Stimulated activated CD8-positive, alpha-beta memory T cell treated with anti-CD3 and anti-CD28 coated beads, Interleukin-7, amount 100 ng/mL, for 4 hours (primary cell): ENCODE measurements at places on chromosomes 13 and 19.

GRCh38 chr19:6719540-6719861, 949 bp downstream of the C3 start:
- no peak for DNase-seq

- DNase-seq: no peak
Measured at GRCh38 chr13:27830010-27830409, 37.7 kb downstream of the GSX1 start.

- no peak for DNase-seq
Measured at GRCh38 chr13:30745906-30746686, 10.8 kb downstream of the ALOX5AP start.

DNA sequence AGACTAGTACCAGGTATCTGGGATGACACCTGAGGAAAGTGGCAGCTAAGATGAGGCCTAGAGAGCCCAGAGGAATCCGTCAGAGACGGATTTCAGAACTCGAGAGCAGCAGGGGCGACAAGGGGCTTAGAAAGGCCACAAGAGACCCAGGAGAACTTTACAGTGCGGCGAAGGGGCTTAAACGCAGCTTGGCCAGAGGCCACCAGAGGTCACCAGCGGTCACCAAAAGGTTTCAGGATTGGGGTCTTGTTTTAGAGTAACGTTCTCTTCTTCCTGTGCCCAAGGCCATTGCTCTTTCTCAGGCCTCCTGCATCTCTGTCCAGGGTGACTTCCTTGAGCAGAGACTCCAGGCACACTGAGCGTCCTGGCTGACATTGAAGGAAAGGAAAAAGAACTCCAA, 2.2 kb downstream of the ZSCAN22 start:
- DNase-seq: no peak

DNA sequence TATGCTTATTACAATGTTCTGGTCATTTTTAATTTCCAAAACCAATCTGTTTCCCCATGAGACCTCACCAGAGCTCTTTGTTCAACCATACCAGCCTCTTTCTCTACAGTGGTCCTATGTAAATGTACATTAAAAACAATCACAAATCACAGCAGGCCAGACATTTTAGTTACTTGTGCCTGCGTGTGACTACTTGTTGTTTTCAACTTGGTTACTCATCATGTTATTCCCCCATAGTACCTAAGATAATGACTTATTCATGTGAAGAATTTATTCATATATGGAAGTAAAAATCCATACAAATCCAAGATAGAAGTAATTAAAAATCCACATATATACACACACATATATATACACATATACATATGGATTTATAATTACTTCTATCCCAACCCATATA, 379.6 kb downstream of the SLITRK6 start:
- no peak for DNase-seq

GRCh38 chr19:359653-359925, 15.0 kb upstream of the MIER2 start:
- no peak for DNase-seq

- no peak for DNase-seq
Measured at GRCh38 chr13:43985422-43986072, 105.8 kb downstream of the LACC1 start.

DNA sequence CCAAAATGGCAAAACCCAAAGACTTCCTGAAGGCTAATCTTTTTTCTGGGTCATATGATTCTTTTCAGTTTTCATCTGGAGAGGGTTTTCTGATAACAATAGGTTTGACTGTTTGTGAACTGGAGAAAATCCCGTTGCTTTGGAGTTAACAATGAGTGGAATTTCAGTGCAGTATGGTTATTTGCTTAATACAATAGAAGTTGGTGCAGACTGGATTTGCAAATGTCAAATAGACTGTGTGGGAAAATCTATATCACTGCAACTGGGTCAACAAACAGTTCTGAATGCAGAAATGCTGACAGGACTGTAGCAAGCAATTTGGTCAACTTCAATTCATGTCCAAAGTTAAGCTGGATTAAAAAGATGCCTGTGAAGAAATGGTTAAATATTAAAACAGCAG, 267.5 kb upstream of the ARGLU1 start:
- no peak for DNase-seq

- DNase-seq: no peak
Measured at GRCh38 chr13:112204346-112205327, 137.7 kb downstream of the SOX1 start.
